ENCODE measurements at places on chromosomes 5 and 9.

- DNase-seq = peak; percentile 62
Observed at GRCh38 chr5:42495914-42496313, 72.7 kb downstream of the GHR start.

- no peak for DNase-seq
Observed at GRCh38 chr5:73369278-73369677, 79.3 kb downstream of the FOXD1 start.

- no peak for DNase-seq
Observed at GRCh38 chr9:37327553-37327952, 94.9 kb upstream of the GRHPR start.

GRCh38 chr9:126016579-126017290 lies 269.6 kb downstream of the PBX3 start:
- DNase-seq = no peak

DNA sequence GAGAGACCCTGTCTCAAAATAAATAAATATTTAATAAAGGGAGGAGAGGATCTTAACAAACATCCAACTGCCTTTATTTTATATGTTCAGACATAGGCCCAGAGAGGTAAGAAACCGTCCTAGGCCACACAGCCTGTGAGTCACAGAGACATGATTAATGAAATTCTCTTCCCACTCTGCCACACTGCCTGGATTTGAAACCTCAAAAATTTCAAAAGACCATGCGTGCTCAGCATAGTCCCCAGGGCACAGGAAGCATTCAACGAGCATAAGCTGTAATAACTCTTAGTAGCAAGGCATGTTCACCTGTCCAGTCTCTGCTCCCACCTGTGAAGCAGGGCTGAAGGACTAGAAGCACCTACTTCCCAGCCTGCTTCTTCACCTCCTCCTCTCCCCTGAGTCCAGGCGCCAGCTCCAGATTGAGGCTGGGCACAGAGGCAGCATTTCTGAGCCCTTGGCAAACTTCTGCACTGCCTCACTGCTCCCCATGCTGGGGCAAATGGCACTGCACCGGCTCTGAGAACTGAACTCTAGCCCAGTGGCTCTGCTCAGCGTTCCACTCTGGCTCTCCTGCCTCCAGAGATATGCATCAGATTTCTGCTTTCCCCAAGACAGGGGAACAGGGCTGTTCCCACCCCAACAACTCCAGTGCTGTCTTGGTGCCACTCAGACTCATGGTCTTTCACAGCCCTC lies 1.1 kb downstream of the FAT2 start:
- DNase-seq = no peak

- DNase-seq = peak; percentile 13
Observed at GRCh38 chr9:120289990-120290975, 289.7 kb downstream of the CDK5RAP2 start.

GRCh38 chr9:21096172-21096900 lies 18.6 kb upstream of the IFNB1 start:
- DNase-seq = peak; percentile 69

GRCh38 chr9:75713335-75713734 lies 177.1 kb upstream of the PCSK5 start:
- DNase-seq = no peak

- DNase-seq = no peak
Observed at GRCh38 chr9:61673664-61674381, 484.0 kb downstream of the SPATA31A7 start.

Data from fibroblast of pulmonary artery (primary cell).